ENCODE measurements at places on chromosomes 5 and 9. TPM values are rescaled to one million over a fixed set of nuclear protein-coding genes. Genes with fewer than 3 reads are reported as not detected.

GRCh38 chr9:77019926-77020412, 514 bp downstream of the FOXB2 start:
- no peak overlapping the region for H3K27ac ChIP-seq
- peak overlapping the region; percentile 31 for H3K4me3 ChIP-seq
- H3K27me3 ChIP-seq: peaks cover 92% of the 10 kb centered on the region

PDZD2 gene
- total RNA-seq: 2.4 TPM

DNA sequence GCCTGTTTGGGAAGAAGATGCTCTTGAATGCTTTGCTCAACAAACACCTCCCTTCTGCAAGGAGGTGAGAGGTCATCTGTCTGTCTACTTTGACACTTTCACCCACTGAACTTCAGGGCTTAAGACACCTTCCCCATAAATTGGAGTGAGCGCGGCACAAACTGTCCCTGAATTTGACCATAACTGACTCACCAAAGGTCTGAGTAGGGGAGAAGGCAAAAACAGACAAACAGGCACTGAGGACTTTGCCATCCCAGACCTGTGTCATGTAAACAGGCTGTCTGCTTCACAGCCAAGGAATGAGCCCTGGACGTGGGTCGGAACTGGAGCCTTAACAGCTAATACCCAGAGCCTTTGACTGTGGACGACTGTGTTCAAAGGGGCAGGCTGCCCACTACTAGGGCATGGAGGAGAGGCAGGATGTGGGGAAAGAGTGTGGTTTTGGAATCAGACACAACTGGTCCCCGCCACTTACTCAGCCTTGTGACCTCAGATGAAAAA, 320.9 kb upstream of the KLF4 start:
- H3K4me1 ChIP-seq: no peaks in the 10 kb centered on the region
- no peak overlapping the region for H3K4me3 ChIP-seq
- no peak overlapping the region for H3K27ac ChIP-seq
- DNase-seq: no peak
- H3K36me3 ChIP-seq: peaks cover 1% of the 10 kb centered on the region
- peaks cover 99% of the 10 kb centered on the region for H3K27me3 ChIP-seq

GRCh38 chr9:33125871-33126823, 41.0 kb downstream of the B4GALT1 start:
- peaks cover 16% of the 10 kb centered on the region for H3K4me1 ChIP-seq
- peaks cover 25% of the 10 kb centered on the region for H3K36me3 ChIP-seq

DNA sequence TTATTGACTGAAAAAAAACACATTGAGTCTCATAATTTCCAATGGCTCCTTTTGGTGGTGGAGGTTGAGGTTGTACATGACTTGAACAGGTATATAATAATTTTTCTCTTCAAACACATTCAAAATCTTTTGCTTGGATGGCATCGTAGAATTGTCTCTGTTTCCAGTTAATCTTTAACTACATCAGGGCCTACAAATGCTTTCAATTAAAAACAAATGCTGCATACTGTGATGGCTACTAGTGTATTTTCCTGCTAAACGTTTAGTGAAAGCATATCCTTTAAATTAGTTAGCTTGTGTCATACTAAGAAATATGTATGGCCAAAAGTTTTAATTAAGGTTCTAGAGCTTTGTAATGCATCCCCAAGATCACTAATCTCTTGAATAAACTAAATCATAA, 313.8 kb downstream of the SLF1 start:
- no peak for DNase-seq
- H3K36me3 ChIP-seq: no peaks in the 10 kb centered on the region
- H3K4me1 ChIP-seq: peaks cover 2% of the 10 kb centered on the region
- H3K27ac ChIP-seq: no peak overlapping the region
- H3K4me3 ChIP-seq: no peak overlapping the region

CDO1 gene
- 24.6 TPM for total RNA-seq

DNA sequence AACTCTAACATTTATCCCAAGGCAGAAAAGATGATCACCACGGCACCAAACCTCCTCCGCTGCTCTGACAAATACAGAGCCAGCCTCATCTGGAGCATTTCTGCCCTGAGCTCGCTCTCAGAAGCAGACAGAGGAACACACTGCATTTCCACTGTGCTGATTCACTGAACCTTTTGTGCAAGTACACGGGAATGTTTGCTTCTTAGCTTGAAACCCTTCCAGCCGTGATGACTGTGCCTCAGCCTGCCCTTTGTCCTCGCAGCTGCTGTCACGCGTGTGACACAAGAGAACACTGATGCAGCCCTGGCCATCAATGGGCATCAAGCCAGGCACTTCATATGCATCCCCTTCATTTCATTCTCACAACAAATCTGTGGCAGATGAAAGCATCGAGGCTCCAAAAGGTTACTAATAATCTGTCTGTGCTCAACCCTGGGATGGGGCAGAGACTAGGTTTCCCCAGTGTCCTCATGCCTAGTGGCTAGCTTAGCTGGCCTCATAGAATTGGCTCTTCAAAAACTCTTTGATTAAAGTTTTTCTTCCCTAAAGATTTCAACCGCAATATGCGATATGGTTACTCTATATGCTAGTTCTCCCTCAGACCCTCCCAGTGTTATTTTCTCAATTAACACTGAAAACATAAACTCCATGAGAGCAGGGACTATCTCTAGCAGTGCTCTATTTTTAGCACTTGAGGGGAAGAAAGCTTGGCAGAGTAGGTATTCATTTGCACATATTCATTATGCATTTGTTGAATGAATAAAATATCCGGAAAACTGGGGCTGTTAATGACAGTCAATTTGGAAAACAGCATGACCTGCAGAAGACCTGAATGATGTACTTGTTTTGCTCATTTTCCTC, 7.3 kb downstream of the CDC14B start:
- DNase-seq: no peak
- H3K4me3 ChIP-seq: no peak overlapping the region
- H3K27ac ChIP-seq: peak overlapping the region; percentile 66
- no peaks in the 10 kb centered on the region for H3K36me3 ChIP-seq
- peaks cover 14% of the 10 kb centered on the region for H3K4me1 ChIP-seq

BAAT gene
- 0.36 TPM for total RNA-seq

DNA sequence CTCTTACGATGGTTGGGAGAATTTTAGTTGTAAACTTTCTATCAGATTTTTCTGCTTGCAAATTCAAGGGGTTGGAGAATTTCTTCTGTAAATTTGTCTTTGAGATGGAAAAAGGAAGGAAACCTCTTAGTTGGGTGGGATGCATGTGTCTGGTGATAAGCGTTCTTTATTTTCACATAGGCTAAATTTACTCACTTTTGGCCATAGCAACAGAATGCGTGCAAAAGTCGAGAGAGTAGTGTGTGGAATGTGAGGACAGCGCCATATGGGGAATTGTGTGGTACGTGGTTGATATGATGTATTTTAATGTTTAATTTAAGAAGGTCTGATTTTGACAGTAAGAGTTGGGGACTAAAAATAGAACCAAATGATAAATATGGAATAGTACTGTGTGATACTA, 282.2 kb downstream of the TAF11L14 start:
- no peaks in the 10 kb centered on the region for H3K4me1 ChIP-seq
- H3K36me3 ChIP-seq: no peaks in the 10 kb centered on the region
- H3K4me3 ChIP-seq: no peak overlapping the region
- DNase-seq: no peak
- H3K27ac ChIP-seq: no peak overlapping the region
- no peaks in the 10 kb centered on the region for H3K27me3 ChIP-seq

DNA sequence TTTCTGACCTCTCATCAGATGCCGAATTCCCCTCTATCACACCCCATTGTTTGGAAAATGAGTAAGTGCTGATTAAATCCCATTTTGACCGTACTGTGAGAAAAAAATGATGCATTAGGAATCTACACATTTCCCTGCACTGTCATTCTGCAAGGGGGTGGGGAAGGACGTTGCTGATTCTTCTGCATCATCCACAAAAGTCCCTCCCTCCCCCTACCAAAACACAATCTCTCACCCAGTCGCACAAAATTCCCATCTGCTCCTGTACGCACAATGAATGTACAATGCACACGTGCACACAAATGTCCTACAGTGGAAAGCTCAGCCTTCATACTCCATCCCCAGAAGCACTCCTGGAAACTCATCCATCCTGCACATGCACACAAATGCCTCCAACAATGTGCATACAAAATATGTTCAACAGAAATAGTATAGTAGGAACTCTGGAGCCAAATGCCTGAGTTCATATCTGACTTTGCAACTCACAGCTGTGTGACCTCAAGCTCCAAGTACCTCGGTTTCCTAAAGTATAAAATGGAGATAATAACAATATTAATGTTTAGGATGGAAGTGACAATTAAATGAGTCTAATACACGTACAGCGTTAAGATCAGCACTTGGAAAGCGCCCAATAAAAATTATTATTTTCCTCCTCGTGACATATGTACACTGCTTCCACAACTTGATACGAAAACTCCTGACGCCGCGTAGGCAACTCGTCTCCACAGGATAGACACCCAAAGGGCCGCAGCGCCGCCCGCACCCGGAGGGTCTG, 809 bp downstream of the TNIP1 start:
- peaks cover 1% of the 10 kb centered on the region for H3K36me3 ChIP-seq
- peaks cover 21% of the 10 kb centered on the region for H3K4me1 ChIP-seq
- H3K27ac ChIP-seq: peak overlapping the region; percentile 82
- no peaks in the 10 kb centered on the region for H3K27me3 ChIP-seq

GRCh38 chr5:159017786-159018185, 81.9 kb downstream of the EBF1 start:
- DNase-seq: no peak
- peaks cover 2% of the 10 kb centered on the region for H3K4me1 ChIP-seq
- H3K4me3 ChIP-seq: no peak overlapping the region

DNA sequence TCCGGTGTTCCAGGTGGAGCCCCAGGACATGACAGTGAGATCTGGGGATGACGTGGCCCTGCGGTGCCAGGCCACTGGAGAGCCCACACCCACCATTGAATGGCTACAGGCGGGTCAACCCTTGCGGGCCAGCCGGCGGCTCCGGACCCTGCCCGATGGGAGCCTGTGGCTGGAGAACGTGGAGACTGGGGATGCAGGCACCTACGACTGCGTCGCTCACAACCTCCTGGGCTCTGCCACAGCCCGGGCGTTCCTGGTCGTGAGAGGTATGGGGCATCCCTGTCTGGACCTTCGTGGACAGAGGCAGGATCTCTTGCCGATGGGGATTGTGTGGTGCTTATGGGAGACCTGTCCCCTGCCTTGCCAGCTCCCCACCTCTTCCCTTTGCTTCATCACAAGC, 26.0 kb upstream of the ASS1 start:
- H3K27me3 ChIP-seq: peaks cover 32% of the 10 kb centered on the region
- no peaks in the 10 kb centered on the region for H3K36me3 ChIP-seq
- no peak overlapping the region for H3K4me3 ChIP-seq
- H3K4me1 ChIP-seq: no peaks in the 10 kb centered on the region

- peak within 1 kb of the TSS; percentile 70 for H3K4me3 ChIP-seq
- H3K27ac ChIP-seq: peak within 1 kb of the TSS; percentile 3
- DNase-seq: peak; percentile 78
- no peaks in the 10 kb centered on the region for H3K36me3 ChIP-seq
- H3K27me3 ChIP-seq: peaks cover 60% of the 10 kb centered on the region
Observed at GRCh38 chr9:83538172-83538889, at the start of gene FRMD3. Gene FRMD3, minus strand, starts transcription at chr9:83538401. Its CDS starts 170 bp downstream, at chr9:83538231.

GRCh38 chr9:3191715-3192114, 334.1 kb downstream of the RFX3 start:
- H3K36me3 ChIP-seq: no peaks in the 10 kb centered on the region
- no peaks in the 10 kb centered on the region for H3K4me1 ChIP-seq
- peaks cover 13% of the 10 kb centered on the region for H3K27me3 ChIP-seq
- no peak overlapping the region for H3K27ac ChIP-seq
- no peak for DNase-seq
- no peak overlapping the region for H3K4me3 ChIP-seq

- no peaks in the 10 kb centered on the region for H3K4me1 ChIP-seq
- H3K36me3 ChIP-seq: no peaks in the 10 kb centered on the region
- H3K27ac ChIP-seq: no peak overlapping the region
- H3K4me3 ChIP-seq: no peak overlapping the region
Observed at GRCh38 chr5:151534350-151534749, 56.8 kb downstream of the FAT2 start.

LCN12 gene
- total RNA-seq: 16.2 TPM

TRAF1 gene
- 6.7 TPM for total RNA-seq

WDR38 gene
- not detected for total RNA-seq

- no peaks in the 10 kb centered on the region for H3K27me3 ChIP-seq
- H3K36me3 ChIP-seq: peaks cover 4% of the 10 kb centered on the region
- no peaks in the 10 kb centered on the region for H3K4me1 ChIP-seq
- no peak overlapping the region for H3K4me3 ChIP-seq
- no peak for DNase-seq
Observed at GRCh38 chr5:113140837-113141671, 164.5 kb downstream of the DCP2 start.

DNA sequence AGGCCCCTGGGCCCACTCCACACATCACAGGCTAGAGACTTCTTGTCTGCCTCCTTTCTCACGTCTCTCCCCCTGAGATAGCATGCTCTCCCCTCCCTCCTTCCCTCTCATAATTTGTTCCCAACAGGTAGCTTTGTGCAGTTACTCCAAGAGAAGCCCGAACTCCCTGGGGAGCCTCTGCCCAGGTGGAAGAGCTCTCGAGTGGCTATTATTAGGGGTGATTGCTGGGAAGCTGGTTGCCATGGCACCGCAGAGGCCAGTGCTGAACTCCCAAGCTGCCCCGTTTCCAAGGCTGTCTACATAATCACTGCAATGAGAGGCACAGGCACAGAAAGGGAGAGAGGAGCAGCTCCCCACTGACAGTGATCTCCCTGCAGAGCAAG, 104.7 kb upstream of the GPR151 start:
- peaks cover 9% of the 10 kb centered on the region for H3K27me3 ChIP-seq
- peaks cover 18% of the 10 kb centered on the region for H3K4me1 ChIP-seq
- no peak for DNase-seq
- H3K27ac ChIP-seq: no peak overlapping the region
- H3K4me3 ChIP-seq: no peak overlapping the region

DNA sequence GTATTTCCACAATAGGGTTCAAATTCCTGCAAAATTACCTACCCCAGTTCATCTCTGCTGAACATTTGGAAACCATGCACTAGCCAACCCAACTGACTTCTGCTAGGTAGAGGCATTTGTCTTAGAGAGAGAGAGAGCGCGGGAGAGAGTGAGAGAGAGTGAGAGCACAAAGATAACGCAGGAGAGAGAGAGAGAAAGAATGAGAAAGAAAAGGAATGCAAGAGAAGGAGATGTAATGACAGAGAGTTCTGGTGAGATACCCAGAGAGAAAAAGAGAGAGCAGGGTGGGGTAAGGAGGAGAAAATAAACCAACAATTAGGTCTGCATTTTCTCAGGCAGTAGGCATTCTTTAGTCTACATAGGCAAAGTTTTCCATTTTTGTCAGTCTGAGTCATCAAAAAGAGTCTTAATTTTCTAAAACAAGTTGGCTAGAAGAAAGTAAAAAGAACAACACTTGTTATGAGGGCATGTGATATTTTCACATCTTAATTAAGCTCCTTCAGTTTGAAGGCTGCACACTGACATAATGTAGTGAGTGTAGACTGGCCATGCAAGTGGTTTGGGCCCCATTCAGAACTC, 98.2 kb downstream of the MAP1B start:
- H3K4me1 ChIP-seq: peaks cover 3% of the 10 kb centered on the region
- DNase-seq: no peak
- H3K36me3 ChIP-seq: peaks cover 22% of the 10 kb centered on the region
- no peak overlapping the region for H3K4me3 ChIP-seq
- no peaks in the 10 kb centered on the region for H3K27me3 ChIP-seq

- no peaks in the 10 kb centered on the region for H3K27me3 ChIP-seq
- peaks cover 2% of the 10 kb centered on the region for H3K36me3 ChIP-seq
- no peaks in the 10 kb centered on the region for H3K4me1 ChIP-seq
Observed at GRCh38 chr5:102523541-102524175, 24.9 kb upstream of the SLCO6A1 start.

GRCh38 chr5:160930406-160930805, 78.4 kb upstream of the ATP10B start:
- no peaks in the 10 kb centered on the region for H3K36me3 ChIP-seq
- DNase-seq: no peak
- peak overlapping the region; percentile 95 for H3K27ac ChIP-seq
- H3K4me3 ChIP-seq: no peak overlapping the region
- peaks cover 53% of the 10 kb centered on the region for H3K4me1 ChIP-seq

PPP3R2 gene
- total RNA-seq: not detected
